ENCODE measurements at places on chromosomes 11 and 22.

- no peak for DNase-seq
Measured at GRCh38 chr22:18022876-18023275, 1.5 kb downstream of the MICAL3 start.

DNA sequence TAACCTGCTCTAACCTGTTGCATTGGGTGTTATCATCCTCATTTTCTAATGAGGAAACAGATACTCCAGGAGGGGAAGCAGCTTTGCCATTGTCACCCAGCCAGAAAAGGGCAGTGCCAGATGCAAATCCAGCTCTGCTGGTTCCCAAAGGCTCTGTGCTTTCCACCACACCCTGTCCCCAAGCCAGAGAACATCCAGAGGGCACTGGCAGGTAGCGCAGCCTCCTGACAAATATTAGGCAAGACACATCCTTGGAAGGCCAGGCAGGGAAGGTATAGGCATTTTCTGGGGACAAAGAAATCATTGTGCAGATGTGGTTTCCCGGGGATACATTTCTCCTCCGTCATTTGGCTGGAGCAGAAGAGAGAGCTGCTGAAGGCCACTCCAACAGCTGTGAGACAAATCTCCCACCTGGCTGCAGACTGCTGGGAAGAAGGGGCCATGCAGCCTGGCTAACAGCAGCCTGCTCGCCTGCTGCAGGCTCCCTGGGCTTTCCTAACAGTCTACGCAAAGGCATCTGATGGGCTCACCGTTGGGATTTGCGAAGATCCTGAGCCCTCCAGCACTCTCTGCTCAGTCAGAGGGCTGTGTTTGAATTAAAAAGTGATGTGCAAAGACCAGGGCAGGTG, 93.9 kb upstream of the PITPNB start:
- peak; percentile 73 for DNase-seq

DNA sequence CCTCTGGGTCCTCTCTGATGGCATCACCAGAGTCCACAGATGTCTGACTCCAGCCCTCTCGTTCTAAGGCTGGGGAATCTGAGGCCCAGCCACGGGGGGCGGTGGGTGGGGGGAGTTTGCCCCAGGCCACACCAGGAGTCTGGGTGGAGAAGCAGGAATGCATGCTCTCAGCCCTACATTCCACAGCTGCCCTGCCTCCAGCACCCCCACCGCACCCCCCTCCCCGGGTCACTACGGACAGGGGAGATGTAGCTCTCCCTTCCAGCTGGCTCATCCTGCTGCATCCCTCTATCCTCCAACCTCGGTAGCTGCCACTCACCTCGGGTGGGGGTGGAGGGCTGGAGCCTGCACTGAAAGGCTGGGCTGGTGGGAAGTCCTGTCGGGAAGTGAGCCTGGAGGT, 2.3 kb upstream of the PVALB start:
- no peak for DNase-seq

DNA sequence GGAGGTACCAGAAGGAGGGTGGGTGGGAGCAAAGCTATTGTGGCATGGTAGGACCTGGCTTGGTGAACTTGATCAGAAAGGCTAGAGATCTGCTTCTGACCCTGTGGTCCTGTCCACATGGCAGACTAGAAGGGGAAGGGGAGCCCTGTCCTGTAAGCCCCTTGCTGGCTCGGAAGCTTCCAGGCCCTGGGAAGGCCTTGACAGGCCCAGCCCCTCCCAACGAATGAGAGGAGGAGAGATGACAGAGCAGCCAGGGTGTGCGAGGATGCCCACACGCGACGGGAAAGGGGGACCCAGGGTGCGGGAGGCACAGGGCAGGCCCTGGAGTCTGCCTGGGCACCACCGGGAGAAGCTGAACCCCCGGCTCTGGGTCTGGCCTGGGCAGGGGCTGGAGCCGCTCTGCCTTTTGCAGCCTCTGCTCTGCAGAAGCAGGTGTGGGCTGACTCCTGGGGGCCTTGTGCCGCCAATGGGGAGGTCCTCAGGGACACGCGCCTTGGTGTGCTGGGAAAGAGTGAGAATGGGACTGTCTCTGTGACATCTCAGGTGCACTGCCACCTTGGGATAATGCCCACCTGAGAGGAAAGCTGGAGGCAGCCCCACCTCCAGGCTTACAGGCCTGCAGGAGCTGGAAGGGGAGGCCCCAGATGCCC, 1447.5 kb downstream of the BRD1 start:
- no peak for DNase-seq

DNA sequence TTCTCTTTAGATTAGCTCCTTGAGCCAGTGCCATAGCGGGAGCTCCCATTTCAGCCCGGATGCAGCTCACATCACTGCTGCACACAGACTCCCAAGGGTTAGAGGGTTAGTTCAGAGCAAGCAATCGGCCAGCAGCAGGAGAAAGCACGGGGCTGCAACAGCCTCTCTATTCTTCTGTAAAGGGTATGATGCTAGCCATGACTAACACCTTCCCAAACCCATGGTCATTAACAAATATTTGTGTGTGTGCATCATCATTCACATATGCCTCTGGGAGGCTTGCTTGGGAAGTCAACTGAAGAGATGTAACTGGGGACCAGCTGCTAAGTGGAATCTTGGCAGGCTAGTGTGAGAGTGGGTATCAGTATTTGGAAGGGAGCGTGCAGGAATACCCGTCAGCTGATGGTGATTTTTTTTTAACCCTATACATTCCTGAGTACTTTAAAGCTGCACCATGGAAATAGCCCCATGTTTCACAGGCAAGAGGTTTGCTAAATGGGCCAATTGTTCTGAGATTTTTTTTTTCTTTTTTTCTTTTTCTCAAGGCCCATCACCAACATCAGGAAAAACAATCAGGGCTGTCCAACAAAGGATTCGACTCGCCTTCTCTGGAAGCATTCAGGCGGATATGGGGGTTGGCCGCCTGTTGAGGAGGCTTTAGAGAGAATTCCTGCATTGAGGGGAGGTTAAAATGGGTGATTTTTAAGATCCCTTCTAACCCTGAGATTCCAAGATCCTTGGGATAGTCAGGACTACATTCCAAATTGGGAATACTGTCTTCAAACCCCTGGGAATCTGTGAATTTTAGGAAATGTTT, 33.2 kb upstream of the CCDC89 start:
- DNase-seq, result peak; percentile 34

- no peak for DNase-seq
Measured at GRCh38 chr11:30579415-30580175, 6.6 kb downstream of the MPPED2 start.

- DNase-seq, result no peak
Measured at GRCh38 chr11:102476069-102476468, 23.5 kb upstream of the TMEM123 start.

DNA sequence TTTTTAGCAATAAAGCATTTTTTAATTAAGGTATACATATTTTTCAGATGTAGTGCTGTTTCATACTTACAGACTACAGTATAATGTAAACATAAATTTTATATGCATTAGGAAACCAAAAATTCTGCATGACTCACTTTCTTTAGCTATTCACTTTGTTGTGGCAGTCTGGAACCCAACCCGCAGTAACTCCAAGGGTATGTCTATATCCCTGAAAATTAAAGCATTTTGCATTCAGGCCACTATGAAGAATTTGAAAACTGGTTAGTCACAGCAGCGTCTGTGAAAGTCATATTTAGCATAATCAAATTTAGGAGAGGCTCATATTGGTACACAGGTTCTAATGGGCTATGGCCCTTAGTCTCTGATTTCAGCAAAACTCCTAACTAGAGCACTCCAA, 46.8 kb downstream of the BBOX1 start:
- DNase-seq, result no peak
